ENCODE measurements at places on chromosomes 2 and 18. TPM values are rescaled to one million over a fixed set of nuclear protein-coding genes. Genes with fewer than 3 reads are reported as not detected.

DNA sequence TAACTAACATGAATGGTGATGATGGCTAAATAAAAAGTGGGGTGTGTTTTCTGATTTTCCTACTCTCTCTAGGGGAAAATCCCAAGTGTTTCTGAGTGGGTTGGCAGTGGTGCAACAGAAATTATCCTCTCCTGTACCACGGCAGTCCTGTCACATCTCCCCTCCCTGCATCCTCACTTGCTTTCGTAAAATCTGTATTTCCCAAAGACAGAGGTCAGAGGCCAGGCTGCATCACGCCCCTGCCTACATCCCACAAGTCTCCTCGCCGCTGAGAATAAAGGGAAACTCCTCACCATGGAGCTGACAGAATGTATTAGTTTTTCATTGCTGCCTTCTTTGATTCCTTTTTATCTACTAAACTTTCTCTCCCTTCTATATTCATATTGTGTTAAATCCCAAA lies 13.1 kb downstream of the FBLN7 start:
- no peak for DNase-seq
- no peak overlapping the region for H3K4me3 ChIP-seq
- H3K36me3 ChIP-seq: no peaks in the 10 kb centered on the region

DNA sequence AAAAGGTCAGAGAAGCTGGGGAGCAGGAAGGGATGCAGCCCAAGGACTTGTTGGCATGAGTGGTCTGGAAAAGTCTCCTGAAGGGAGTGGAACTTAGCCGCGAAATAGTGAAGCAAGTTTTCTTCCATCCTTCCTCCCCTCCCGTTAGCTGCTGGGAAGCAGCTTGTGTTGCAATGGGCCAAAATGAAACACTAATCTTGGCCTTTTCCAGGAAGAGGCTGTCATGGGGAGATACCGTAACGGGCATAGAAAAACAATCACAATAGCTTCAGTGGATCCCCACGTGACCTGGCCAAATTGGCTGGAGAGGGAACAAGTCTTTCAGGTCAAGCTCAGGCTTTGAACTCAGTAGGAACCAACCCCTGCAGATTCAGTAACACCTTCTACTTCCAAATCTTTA lies 49.3 kb downstream of the SEMA4F start:
- no peaks in the 10 kb centered on the region for H3K36me3 ChIP-seq
- peaks cover 10% of the 10 kb centered on the region for H3K4me1 ChIP-seq
- peak; percentile 32 for DNase-seq
- no peak overlapping the region for H3K27ac ChIP-seq
- H3K4me3 ChIP-seq: no peak overlapping the region
- no peaks in the 10 kb centered on the region for H3K27me3 ChIP-seq

DNA sequence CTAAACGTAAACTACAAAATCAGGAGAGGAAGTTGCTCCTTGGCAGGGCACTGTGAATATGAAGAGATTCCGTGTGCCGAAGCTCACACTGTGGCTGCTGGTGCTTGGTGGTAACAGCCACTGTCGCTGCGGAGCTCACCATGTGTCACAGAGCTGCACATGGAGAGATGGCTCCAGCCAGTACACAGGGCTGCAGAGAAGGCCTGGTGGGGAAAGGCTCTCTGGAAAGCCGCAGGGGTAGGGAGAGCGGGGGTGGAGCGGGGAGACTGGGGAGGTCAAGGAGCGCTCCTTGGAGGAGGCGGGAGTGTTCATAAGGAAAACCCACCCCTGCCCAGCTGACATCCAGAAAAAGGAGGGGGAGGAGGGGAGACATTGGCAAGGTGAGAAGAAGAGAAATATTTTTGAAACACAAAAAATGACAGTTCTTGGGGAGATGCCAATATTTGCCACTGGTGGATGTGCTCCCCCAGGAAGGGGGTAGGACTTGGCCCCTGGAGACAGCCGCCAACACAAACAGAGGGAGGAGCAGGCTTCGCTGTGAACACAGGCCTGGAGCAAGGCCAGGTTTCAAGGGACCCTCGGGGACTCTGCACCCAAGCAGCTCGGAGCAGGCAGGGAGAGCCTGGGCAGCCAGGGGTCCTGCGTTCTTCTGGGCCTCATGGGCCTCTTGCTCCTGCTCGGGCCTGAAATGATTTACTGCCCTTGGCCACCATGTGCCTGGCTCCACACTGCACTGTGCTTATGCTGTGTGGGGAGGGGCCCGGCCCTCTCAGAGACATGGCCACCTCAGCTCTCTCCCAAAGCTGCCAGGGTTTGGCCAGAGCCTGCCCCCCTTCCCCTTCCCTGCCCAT lies 102.6 kb upstream of the GLI2 start:
- DNase-seq: no peak
- no peaks in the 10 kb centered on the region for H3K27me3 ChIP-seq
- no peaks in the 10 kb centered on the region for H3K4me1 ChIP-seq
- H3K36me3 ChIP-seq: no peaks in the 10 kb centered on the region
- H3K27ac ChIP-seq: no peak overlapping the region

- peaks cover 12% of the 10 kb centered on the region for H3K36me3 ChIP-seq
- no peak overlapping the region for H3K4me3 ChIP-seq
- H3K27ac ChIP-seq: no peak overlapping the region
- H3K27me3 ChIP-seq: no peaks in the 10 kb centered on the region
These were observed 38.4 kb downstream of the ZAP70 start for GRCh38 chr2:97751752-97752151.

DNA sequence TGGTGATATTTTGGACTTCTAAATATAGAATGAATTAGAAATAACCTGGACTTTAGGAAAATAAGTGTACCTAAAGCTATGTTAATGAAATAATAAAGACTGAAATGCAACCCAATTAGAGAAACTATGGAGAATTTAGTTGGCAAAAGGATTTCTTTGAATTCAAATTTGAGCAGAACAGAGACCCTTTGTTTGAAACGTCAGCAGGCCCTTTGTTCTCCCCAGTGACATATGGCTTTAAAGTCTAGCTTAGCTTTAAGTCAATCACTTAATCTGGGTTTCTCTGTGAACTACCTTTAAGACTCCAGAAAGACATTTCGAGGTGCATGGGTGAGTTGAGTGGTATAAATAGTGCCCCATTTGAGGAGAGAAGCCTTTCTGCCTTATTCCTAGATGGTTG lies 130.5 kb upstream of the CREB1 start:
- H3K4me1 ChIP-seq: no peaks in the 10 kb centered on the region
- H3K27me3 ChIP-seq: no peaks in the 10 kb centered on the region
- H3K27ac ChIP-seq: no peak overlapping the region
- H3K4me3 ChIP-seq: no peak overlapping the region
- H3K36me3 ChIP-seq: no peaks in the 10 kb centered on the region
- no peak for DNase-seq

- no peak overlapping the region for H3K4me3 ChIP-seq
- no peak for DNase-seq
- no peak overlapping the region for H3K27ac ChIP-seq
- no peaks in the 10 kb centered on the region for H3K4me1 ChIP-seq
These were observed 230.1 kb upstream of the CCDC150 start for GRCh38 chr2:196409376-196409775.

Gene DSEL
- 1.1 TPM for polyA plus RNA-seq

Gene SLC4A5
- 2.7 TPM for polyA plus RNA-seq

DNA sequence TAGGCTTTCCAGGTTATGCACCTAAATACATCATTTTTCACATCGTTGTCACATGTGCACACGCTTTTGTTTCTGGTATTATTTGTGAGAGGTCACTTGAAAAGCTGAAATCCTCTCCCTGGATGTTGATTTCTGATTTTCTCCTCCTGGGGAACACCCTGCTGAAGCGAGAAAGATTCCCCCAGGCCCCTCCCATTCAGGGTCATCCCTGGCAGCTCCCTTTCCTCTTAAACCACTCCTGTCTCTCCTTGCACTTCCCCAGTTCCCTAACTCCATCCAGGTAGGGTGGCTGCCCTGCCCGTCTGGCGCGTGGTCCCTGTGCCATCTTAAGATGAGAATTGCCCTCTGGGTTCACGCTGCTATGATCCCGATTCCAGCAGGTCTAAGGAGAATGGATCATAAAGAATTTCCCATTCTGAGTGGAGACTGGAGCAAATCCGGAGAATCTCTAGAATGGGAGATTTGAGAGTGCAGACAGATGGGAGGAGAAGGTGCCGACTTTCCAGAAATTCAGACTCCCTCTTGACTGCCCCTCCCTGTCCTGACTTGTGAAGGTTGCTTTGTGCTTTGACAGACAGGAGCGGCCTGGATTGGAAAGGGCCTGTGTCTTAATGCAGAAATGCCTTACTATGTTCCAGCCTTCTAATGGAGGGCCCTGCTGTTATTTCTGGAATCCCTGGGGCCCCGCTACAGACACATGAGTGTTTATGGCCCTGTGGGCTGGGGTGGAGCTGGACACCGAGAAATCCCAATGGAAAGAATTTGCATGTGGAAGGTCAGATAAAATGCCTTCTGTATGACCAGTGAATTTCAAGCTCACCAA lies 1.3 kb upstream of the YWHAQ start:
- H3K4me3 ChIP-seq: no peak overlapping the region
- peaks cover 12% of the 10 kb centered on the region for H3K4me1 ChIP-seq
- H3K36me3 ChIP-seq: peaks cover 6% of the 10 kb centered on the region
- no peaks in the 10 kb centered on the region for H3K27me3 ChIP-seq
- DNase-seq: no peak
- no peak overlapping the region for H3K27ac ChIP-seq

GRCh38 chr2:69798290-69798908 lies 31.1 kb upstream of the GMCL1 start:
- no peak overlapping the region for H3K4me3 ChIP-seq
- no peaks in the 10 kb centered on the region for H3K27me3 ChIP-seq
- H3K4me1 ChIP-seq: peaks cover 18% of the 10 kb centered on the region
- no peaks in the 10 kb centered on the region for H3K36me3 ChIP-seq
- peak; percentile 37 for DNase-seq
- H3K27ac ChIP-seq: peak overlapping the region; percentile 35

Gene CCDC142
- polyA plus RNA-seq: 17.5 TPM

DNA sequence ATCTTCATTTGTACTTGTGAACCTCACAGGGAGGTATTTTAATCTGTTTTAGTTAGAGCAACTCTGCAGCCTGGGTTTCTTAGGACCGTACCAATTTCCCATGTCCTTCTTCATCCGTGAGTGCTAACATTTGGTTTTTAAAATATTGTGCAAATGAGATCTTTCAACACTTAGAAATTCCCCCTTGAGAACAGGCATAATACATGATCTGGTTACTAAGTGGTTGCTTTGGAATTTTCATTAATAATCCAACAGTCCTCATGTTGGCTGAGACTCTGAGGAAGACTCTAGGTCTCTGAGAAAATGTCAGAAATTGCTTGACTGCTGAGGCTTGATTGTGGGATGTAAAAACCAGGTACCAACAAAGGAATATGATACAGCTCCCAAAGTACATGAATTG lies 125.6 kb upstream of the CDCA7 start:
- DNase-seq: no peak
- no peak overlapping the region for H3K4me3 ChIP-seq
- no peak overlapping the region for H3K27ac ChIP-seq
- no peaks in the 10 kb centered on the region for H3K36me3 ChIP-seq
- no peaks in the 10 kb centered on the region for H3K27me3 ChIP-seq

GRCh38 chr2:54589340-54590215 lies 133.5 kb downstream of the SPTBN1 start:
- H3K4me3 ChIP-seq: no peak overlapping the region
- H3K27ac ChIP-seq: peak overlapping the region; percentile 74
- no peaks in the 10 kb centered on the region for H3K27me3 ChIP-seq

- H3K27ac ChIP-seq: no peak overlapping the region
- H3K27me3 ChIP-seq: no peaks in the 10 kb centered on the region
- no peaks in the 10 kb centered on the region for H3K36me3 ChIP-seq
- no peak for DNase-seq
- peaks cover 15% of the 10 kb centered on the region for H3K4me1 ChIP-seq
- no peak overlapping the region for H3K4me3 ChIP-seq
These were observed 63.2 kb downstream of the ADCY3 start for GRCh38 chr2:24856791-24857211.

DNA sequence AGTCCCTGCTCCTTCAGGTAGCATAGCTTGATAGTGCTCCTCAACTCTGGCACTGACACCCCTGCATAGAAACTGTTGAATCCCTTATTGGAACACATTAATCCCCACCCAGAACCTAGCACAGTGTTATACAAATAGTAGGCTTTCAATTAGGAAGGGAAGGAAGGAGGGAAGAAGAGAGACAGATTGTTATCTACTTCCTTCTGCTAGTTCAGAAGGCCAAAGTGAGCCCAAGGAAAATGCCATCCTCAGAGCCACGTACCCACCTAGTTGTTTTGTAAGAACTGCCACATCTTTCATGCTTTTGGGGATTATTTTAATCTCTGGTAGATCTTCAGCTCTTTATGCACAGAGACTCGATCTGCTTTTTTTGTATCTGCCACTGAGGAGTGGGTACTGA lies 75.1 kb downstream of the CLHC1 start:
- no peak overlapping the region for H3K4me3 ChIP-seq
- peaks cover 28% of the 10 kb centered on the region for H3K4me1 ChIP-seq
- DNase-seq: no peak
- no peaks in the 10 kb centered on the region for H3K36me3 ChIP-seq

DNA sequence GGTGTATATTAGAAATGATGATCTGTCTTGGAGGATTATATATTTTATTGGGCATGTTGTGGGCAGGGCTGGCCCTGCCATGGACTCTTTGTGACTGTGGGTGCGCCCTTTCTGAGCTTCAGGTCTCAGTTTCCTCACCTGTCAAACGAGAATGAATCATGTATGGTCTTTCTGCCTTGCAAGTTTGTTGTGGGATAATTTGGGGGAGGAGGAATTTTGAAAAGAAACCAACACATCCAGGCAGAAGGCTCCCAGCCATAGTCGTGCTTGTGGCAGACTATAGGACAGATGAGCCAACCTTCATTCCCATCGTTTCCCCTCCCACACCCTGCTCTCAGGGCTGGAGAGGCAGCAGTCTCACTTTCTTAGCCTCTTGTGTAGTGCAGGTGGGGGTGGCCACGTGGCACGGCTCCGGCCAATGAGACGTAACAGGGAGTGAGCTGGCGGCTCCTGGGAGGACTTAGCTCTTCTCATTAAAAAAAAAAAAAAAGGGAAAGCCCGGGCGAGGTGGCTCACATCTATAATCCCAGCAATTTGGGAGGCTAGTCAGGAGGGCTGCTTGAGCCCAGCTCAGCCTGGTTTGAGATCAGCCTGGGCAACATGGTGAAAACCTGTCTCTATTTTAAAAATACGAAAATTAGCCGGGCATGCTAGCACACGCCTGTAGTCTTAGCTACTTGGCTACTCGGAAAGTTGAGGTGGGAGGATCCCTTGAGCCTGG lies 63.1 kb downstream of the RHOB start:
- no peaks in the 10 kb centered on the region for H3K36me3 ChIP-seq
- no peaks in the 10 kb centered on the region for H3K4me1 ChIP-seq
- H3K27ac ChIP-seq: no peak overlapping the region
- no peaks in the 10 kb centered on the region for H3K27me3 ChIP-seq

DNA sequence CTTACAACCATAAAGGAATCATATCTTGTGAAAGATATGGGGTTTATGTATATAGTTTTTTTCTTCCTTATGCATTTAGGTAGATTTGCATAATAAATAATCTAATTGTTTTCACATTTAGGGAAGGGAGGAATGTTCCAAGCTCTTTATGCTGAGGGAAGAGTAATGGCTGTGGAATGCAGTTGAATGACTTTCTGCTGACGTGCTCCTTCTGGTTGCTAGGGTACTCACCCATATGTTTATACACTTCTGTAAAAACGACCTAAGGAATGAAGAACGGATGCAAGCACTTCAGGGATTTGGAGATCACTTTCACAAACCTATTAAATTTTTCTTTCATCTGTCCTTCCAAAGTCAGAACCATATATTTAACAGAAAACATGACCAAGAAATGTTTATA lies 29.2 kb upstream of the PPP4R1 start:
- H3K27ac ChIP-seq: no peak overlapping the region
- H3K4me3 ChIP-seq: no peak overlapping the region
- H3K27me3 ChIP-seq: no peaks in the 10 kb centered on the region

All from adrenal gland (tissue), 19 donors.